Heart left ventricle (tissue), 16 donors: ENCODE measurements at places on chromosomes 13 and 19.

GRCh38 chr19:12000152-12000981, 35.1 kb downstream of the ZNF433 start:
- no peak for DNase-seq

DNA sequence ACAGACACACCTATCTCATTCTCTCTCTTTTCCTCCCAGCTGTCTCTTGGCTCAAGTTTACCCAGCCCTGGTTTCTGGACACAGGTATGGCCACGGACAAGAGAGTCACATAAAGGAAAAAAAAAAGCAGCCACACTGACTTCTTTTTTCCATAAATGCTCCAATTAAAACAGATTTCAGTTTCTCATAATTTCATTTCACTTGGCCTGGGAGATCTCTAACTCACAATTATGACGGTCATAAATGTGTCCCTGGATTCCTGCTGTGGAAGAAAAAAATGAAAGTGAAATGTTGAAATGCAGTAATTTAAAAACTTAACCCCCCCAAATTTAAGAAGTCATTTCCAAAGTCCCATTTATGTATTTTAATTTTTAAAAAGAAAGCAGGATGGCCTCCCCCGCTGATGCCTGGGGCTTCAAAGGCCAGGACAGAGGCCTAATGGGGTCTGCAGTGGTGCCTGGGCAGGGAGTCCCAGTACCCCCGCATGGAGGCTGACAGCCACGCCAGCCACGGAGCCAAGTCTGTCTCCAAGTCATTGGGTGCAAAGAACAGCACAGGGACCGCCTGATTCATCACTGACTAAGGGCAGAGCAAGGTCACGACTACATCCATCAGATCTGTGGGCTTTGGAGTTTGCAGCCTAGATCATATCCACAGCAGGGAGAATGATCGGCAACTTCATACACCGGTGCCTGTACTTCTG, 79.7 kb downstream of the TSHZ3 start:
- DNase-seq = no peak

DNA sequence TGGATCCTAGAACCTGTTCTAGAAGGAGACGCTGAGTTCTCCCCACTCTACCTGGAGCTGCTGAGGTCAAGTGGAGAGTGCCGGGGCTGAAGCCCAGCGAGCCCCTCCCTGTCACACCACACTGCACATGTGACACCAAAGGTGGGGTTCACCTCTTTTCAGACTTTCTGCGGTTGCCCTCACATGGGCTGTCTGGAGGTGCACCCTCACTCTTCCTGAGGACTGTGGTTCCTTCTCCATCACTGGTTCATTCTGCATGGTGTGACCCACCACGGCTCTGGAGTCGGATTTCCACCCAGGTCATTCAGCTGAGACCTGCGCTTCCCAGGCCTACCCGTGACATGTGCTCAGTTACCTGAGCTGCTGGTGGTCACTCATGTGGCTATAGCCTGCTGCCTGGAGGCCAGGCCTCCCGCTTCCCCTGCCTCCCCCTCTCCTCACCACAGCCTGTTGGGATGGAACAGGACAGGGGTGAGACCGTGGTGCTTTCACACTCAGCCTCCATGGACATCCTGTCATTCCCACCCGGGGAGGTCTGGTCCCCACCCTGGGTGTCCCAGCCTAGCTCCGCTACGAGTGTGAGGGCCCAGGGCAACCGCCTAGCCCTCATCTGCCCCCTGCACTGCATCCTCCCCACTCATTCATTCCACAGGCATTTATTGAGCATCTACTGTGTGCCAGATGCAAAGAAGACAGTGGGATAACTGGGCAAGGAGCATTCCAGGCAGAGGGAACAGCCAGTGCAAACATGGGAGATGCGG, 605 bp upstream of the A1BG start:
- no peak for DNase-seq

DNA sequence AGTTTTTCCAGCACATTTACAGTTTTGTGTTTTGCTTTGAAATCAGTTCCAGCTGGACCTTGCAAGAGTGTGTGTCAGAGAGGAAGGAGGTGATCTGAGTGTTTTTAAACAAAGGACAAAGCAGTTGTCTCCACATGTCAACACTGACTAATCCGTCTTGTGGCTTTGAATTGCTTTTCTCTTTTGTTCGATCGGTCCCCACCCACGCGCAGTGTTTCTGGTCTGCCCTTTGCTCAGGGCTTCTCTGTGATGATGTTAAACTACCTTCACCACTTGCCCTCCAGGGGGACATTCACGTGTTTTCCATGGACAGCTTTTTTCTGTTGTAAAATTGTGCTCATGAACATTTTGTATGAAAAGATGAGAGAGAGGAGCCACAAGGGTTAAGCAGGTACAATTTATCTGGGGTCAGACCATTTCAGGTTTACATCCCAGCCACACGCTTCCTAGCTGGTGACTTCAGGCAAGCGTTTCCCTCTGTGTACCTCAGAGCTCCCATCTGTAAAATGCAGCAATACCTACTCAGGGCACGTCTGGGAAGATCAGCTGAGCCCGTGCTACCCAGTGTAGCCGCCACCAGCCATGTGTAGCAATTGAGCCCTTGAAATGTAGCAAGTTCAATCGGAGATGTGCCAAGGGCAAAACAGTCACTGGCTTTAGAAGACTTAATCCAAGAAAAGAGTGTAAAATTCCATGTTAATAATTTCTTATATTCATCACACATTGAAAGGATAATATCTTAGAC, 13.5 kb upstream of the PLA2G4C start:
- DNase-seq = no peak

DNA sequence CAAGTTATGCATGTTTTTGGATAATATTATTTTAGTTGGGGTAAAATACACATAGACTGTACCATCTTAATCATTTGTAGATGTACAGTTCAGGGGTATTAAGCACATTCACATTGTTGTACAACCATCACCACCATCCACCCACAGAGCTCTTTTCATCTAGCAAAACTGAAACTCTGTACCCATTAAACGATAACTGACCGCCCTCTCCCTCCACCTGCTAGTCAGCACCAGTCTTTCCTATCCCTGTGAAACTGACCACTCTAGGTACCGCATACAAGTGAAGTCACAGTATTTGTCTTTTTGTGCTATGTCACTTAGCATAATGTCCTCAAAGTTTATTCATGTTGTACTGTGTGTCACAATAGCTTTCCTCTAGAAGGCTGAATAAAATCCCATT, 60.2 kb upstream of the GTF2F2 start:
- no peak for DNase-seq

DNA sequence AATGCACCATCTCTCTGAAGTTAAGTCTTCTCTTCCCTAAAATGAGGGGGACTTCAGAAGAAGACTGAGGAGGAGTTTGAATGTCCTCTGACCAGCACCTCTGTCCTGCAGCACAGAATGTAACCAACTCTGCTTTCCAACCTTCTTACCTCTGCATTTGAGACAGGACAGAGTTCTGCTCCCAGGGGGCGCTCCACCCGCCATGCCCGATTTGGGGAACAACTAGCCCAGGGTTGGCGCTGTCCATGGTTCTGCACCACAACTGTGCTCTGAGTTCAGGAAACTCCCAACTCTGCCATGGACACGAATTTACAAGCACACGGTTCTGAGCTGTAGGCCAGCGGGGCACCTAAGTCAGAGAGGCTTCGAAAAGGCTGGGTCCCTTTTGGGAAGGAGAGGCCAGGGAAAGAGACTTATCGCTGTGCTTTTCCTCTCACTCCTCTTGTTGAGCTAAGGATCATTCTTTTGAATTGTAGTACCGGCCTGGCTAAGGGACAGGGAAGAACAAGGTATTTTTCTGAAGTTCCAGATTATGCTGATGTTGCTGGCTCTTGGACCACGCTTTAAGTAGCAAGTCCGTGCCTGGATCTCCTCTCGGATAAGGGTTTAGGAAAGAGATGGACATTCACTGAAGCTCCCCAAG, 22.2 kb downstream of the SIGLEC5 start:
- peak; percentile 89 for DNase-seq
